ENCODE measurements at places on chromosomes 5 and 9. TPM values are rescaled to one million over a fixed set of nuclear protein-coding genes. Genes with fewer than 3 reads are reported as not detected.

Gene PCDHGC3
- total RNA-seq, result 0.42 TPM

Gene LECT2
- total RNA-seq, result not detected

Gene CFAP157
- total RNA-seq, result not detected

Gene PCDHA11
- 0.10 TPM for total RNA-seq
